Activated CD8-positive, alpha-beta memory T cell treated with anti-CD3 and anti-CD28 coated beads, Interleukin-2, amount 50 U/mL, for 4 hours (primary cell): ENCODE measurements at places on chromosomes 7 and 10.

- no peak for DNase-seq
Measured at GRCh38 chr7:119900996-119901672, 371.8 kb upstream of the KCND2 start.

DNA sequence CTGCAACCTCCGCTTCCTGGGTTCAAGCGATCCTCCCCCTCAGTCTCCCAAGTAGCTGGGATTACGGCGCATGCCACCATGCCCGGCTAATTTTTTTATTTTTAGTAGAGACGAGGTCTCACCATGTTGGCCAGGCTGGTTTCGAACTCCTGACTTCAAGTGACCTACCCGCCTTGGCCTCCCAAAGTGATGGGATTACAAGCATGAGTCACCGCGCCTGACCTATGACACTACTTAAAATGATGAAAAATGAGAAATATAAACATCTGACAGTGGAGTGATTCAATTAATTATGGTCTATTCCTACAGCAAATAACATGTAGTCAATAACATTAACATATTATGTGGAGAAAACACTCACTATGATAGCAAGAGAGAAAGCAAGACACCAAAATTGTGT is 2.2 kb downstream of the BRAT1 start:
- no peak for DNase-seq

DNA sequence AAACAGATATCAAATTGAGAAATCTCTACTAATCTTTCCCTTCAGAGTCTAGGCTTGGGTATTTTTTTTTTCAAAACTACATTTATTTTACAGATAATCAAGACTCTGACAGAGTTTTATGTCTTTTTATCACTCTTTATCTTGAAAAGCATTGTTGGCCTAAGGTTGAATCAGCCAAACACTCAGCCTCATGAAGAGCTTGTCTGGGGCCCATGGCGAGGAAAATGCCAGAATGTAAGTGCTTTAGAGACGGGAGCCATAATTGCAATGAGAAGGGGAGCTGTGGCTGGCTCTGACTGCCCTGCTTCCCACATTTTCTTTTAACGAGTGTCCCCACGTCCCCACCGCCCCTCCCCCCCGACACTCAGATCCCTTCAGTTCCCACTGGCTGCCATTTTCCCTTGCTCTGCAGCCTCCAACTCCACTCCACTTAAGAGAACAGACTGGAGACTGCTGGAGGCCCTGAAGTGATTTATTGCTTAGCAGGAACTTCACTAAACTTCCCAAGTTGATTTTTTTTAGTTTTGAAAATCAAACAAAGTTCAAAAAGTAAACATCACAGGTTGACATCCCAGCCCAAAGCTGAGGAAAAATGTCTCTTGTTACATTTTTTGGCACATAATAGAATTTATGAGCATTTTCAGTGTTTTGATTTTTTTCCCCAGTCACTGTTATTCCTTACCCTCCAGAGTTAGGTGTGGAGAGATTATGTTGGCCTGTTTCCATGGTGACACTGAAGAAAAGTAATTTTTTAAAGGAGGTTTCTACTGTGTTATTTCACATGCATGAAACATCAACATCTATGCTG is 637.5 kb upstream of the GALNT17 start:
- DNase-seq, result no peak

- DNase-seq, result no peak
Measured at GRCh38 chr7:41730668-41731067, 27.8 kb upstream of the INHBA start.

DNA sequence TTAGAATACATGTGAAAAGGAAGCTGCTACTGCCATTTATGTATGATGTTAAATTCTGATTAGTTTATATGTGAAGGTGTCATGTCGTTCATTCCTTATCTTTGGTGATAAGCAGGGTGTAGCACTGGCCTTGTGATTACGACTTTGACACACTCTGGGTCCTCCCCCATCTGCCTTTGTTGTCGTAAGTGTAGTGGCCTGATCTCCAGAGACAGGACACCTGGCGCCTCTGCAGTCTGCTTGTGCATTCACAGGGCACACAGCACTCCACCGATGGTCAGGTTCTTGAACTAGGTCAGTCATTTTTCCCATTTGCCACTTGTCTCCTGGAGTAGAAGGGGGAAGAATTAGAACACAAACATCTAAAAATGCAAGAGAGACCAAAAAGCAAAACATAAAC is 186.0 kb downstream of the PRKCQ start:
- DNase-seq, result no peak

DNA sequence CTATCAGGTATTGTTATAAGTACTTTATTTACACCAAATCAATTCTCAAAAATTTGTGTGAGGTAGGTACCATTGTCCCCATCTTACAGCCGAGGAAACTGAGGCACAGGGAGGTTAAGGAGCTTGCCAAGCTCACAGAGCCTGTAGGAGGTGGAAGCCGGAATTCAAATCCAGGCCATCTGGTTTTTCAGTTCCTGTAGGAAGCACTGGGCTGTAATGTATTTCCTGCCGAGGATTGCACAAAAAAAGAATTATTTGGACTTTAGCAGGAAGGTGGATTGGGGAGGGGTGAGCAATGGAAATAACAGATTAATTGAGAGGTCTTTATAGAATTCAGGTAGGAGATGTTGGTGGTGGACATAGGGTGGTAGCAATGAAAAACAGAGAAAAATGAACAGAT is 315.3 kb upstream of the AUTS2 start:
- no peak for DNase-seq

- no peak for DNase-seq
Measured at GRCh38 chr7:6169805-6170520, 102.5 kb downstream of the CYTH3 start.

- DNase-seq, result no peak
Measured at GRCh38 chr7:76231583-76231982, 29.9 kb downstream of the SRRM3 start.

DNA sequence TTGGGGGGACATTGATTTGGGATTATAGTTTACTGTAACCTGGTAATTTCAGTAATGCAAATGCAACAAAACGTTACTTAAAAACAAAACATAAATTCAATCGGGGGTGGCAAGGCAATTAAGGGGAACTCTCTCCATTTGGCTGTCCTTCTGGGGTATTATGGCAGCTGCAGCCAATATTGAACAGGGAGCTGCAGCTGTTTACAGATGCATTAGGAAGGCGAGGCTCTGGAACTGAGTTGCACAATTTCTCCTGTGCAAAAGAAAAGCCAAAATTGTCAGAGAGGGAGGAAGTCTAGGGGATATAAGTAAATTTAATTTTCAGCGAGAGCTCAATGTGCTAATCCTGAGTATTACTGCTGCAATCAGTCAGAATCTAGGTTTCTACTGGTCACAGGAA is 36.1 kb downstream of the NEUROD6 start:
- DNase-seq, result no peak

GRCh38 chr7:112521942-112522341 is 41.2 kb downstream of the LSMEM1 start:
- DNase-seq, result no peak

DNA sequence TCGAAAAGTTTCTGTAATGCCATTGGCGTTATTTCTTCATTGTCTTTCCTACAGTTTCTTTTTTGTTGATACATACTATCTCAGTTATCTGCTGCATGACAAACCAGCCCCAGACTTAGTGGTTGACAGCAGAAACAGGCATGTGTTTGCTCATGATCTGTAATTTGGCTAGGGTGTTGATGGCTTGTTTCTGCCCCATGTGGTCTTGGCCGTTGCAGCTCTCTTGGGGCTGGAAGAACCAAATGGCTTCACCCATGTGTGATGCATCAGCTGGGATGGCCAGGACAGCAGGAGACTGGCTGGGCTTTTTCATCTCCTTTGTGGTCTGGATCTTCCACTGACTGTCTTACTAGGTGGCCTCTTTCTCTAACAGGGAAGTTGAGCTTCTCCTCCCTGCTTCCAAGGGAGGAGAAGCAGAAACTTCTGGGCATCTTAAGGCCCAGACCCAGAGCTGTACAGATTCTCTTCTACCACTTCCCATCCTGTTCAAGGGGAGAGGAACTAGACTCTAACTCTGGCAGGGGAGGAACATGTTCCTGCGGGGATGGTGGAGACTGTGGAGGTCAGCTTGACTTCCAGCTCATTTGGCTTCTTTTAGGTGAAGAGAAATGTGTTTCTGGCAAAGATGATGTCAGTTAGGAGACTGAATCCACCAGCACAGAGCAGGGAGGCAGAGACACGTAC is 89.3 kb downstream of the FANK1 start:
- DNase-seq, result no peak

- no peak for DNase-seq
Measured at GRCh38 chr7:39493934-39494333, 72.3 kb upstream of the YAE1 start.

GRCh38 chr10:90437452-90437851 is 420.4 kb downstream of the HTR7 start:
- DNase-seq, result no peak

DNA sequence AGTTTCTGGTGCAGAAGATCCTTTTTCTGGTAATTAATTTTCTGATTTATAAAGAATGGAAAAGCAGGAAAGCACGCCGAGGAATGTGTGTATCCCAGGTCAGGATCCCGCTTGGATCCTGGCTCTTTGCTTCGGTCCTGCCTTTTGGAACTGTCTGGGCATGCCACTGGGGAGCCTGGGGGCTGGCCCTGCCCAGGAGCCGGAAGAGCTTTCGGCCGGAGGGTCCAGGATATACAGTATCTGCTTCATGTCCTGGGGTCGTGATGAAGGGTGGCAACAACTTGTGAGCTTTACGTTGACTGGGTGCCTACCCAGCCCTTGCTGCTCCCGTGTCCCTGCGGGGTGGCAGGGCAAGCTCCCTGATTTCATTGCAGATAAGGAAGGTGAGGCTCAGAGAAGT is 2.4 kb downstream of the SH2D4B start:
- no peak for DNase-seq

DNA sequence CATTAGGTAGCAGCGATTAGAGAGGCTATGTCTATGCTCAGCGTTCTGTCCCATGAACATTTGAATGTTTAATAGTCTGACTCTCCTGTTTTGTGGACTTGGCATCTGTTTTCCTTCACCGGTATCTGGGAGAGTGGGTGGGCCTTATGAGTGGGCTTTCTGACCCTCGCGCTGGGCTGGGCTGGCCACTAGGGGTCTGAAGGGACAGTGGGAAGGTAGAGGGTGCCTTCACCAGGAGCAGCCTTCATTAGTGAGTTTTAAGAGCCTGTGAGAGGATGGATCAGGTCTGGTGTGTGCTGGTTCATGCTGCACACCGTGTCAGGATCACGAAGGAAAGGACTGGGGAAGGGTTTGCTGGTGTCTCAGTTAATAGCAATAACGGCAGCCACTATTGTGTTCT is 33.4 kb downstream of the DCLRE1A start:
- DNase-seq, result no peak

GRCh38 chr10:12777840-12778585 is 223.5 kb downstream of the CCDC3 start:
- DNase-seq, result no peak

- no peak for DNase-seq
Measured at GRCh38 chr10:92997620-92998019, 63.0 kb upstream of the CYP26C1 start.

GRCh38 chr10:8405596-8405995 is 351.1 kb downstream of the GATA3 start:
- no peak for DNase-seq

DNA sequence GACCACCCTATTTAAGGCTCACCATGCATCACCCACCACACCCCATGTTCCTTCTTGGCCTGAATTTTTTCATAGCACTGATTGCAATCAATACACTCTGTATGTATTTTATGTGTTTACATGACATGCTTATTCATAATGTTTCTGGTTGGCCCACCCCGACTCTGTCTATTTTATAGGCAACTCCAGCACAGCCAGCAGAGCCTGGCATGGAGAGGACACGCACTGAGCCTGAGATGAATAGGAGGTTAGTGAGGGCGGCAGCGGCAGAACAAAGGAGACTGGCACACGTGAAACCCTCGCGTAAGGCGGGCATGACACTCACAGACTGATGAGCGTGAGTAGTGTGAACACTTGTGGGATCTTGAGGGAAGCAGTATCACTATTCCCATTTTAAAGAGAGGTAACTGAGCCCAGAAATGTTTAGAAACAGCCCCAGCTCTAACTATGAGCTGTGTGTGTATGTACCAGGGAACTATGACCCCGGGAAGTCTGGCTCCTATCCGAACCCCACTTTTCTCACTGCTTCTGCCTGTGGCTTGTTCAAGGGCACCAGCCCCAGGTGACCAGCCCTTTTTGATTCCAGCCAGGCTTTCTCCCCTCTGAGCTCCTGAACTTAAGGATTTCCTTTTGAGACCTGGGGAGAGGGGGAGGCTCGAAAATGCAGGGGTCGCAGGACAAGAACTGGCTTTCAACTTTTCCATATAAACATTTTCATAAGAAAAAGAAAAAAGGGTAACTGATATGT is 113.3 kb downstream of the ARHGAP22 start:
- DNase-seq, result no peak

GRCh38 chr10:34813626-34814222 is 1.4 kb downstream of the PARD3 start:
- no peak for DNase-seq

GRCh38 chr7:144006029-144006691 is 6.0 kb downstream of the OR6B1 start:
- no peak for DNase-seq

DNA sequence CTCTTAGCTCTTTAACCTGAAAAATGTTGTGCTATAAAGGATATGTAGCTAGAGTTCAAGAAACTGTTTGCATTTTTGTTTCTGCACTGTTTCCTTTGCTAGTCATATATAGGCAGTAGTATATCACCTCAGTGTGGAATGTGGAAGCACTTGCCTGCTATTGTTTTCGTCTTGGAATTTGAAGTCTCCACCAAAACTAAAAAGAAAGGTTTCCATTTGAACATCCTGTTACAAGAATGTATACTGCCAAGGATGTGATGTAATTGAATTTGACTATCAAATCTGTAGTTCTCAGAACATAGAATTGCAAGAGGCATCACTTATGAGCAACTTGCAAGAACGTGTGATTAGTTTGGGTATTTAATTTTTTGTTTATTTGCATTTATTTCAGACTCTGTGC is 51.1 kb upstream of the MEOX2 start:
- DNase-seq, result no peak
